ENCODE measurements at places on chromosomes 4 and X.

GRCh38 chr4:149841686-149842085 is 26.0 kb upstream of the IQCM start:
- DNase-seq, result no peak

DNA sequence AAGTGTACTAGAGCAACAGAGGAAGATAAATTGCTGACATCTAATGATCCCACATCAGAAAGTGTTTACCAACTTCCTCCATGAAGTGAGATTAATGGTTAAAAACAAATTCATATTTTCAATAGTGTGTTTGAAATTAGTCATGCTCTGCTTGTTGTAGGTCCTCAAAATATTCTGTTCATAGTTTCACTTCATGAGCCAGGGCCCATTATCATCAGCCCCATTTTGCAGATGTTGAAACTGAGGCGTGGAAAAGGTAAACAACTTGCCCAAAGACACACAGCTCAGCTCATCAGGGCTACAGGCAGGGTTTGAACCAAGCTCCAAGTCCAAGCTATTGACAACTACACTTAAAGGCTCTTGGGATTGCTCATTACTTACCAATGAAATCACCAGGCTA is 103.5 kb upstream of the PPARGC1A start:
- DNase-seq, result no peak

DNA sequence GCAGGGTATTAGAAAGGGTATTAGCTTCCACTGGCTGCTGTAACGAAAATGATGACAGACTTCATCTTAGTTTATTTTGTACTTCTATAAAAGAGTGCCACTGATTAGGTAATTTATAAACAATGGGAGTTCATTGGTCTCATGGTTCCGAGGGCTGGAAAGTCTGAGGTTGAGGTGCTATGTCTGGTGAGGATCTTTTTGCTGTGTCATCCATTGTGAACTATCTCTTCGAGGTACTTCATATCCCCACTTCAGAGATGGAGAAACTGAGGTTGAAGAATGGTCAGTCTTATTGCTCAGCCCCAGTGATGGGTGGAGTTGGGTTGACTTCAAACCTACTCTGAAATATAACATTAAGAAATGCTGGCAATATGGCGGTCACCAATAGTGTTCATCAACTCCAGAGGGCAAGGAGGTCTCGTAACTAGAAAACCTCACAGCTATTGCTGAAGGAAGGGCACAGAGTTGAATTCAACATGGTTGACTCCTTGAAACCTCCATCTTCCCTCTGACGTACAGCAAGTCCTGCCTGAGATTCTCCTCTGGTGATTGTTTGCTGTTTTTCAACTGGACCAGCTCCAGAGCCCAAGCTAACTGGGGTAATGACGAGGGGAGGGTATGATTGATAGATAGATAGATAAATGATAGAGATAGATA is 53.6 kb upstream of the SHOX start:
- no peak for DNase-seq

GRCh38 chr4:13483136-13483767 is 888 bp downstream of the RAB28 start:
- no peak for DNase-seq

- DNase-seq, result no peak
Observed at GRCh38 chr4:87521757-87522374, 7.3 kb downstream of the SPARCL1 start.
